ENCODE measurements at places on chromosomes 6 and 20. TPM values are rescaled to one million over a fixed set of nuclear protein-coding genes. Genes with fewer than 3 reads are reported as not detected.

Gene HINT3
- total RNA-seq = 12.7 TPM

Gene CD40
- 11.8 TPM for total RNA-seq

Gene ARMC12
- total RNA-seq = 1.9 TPM

Gene SLC17A2
- total RNA-seq = not detected

Gene GRM1
- total RNA-seq = not detected

Gene ZNF311
- total RNA-seq = 0.49 TPM

Gene DDAH2
- total RNA-seq = 3.1 TPM

Gene SPATS1
- total RNA-seq = not detected

Gene PRDM13
- not detected for total RNA-seq

Gene ZFP57
- 5.6 TPM for total RNA-seq

Gene ASCC3
- total RNA-seq = 42.3 TPM

Gene BANF2
- not detected for total RNA-seq

Gene TTK
- 1.2 TPM for total RNA-seq

Gene NKX2-2
- total RNA-seq = not detected

Gene OPN5
- not detected for total RNA-seq

Gene PTK7
- total RNA-seq = 19.4 TPM

Gene SLC35D3
- total RNA-seq = not detected

Gene ZBP1
- 10.5 TPM for total RNA-seq

Gene GSTA2
- not detected for total RNA-seq

Gene PRR18
- not detected for total RNA-seq

Gene BNIP5
- total RNA-seq = not detected

Gene LHFPL5
- not detected for total RNA-seq

Gene VWA7
- 0.47 TPM for total RNA-seq

Gene SPO11
- not detected for total RNA-seq

Gene MICB
- total RNA-seq = 12.3 TPM

Gene LINC00237
- total RNA-seq = not detected

Gene ULBP3
- total RNA-seq = not detected

Gene PSORS1C1
- not detected for total RNA-seq

Gene OR2B6
- not detected for total RNA-seq

Gene FOXA2
- not detected for total RNA-seq

Gene HLA-DMA
- total RNA-seq = 39.7 TPM

Gene ZNF391
- total RNA-seq = 6.6 TPM

Gene RAB44
- total RNA-seq = not detected

Gene DDRGK1
- total RNA-seq = 57.4 TPM

Gene PDE10A
- total RNA-seq = not detected

Gene OLIG3
- not detected for total RNA-seq

Gene IMPG1
- total RNA-seq = not detected

Gene BMP7
- total RNA-seq = not detected

Gene PLN
- total RNA-seq = not detected

Gene FILIP1
- not detected for total RNA-seq

Gene TGM3
- not detected for total RNA-seq

Gene CFB
- 1.4 TPM for total RNA-seq

Gene SEMG1
- not detected for total RNA-seq

Gene SAMD5
- total RNA-seq = not detected

Gene IBTK
- total RNA-seq = 28.2 TPM

Gene SLC25A27
- 5.2 TPM for total RNA-seq

Gene ENPP4
- total RNA-seq = 11.4 TPM

Gene HCK
- total RNA-seq = 0.71 TPM

Gene BACH2
- total RNA-seq = 126 TPM

Gene ALDH8A1
- total RNA-seq = 4.5 TPM

Gene MAP3K4
- total RNA-seq = 58.9 TPM

Gene DST
- 0.74 TPM for total RNA-seq

Gene SLC22A3
- not detected for total RNA-seq

Gene TNXB
- 14.5 TPM for total RNA-seq

Gene HLA-DOA
- total RNA-seq = 51.7 TPM

Data from naive thymus-derived CD8-positive, alpha-beta T cell (primary cell).